ENCODE measurements at places on chromosomes 2 and 18.

- DNase-seq: no peak
Measured at GRCh38 chr2:198630384-198630783, 826.0 kb downstream of the PLCL1 start.

DNA sequence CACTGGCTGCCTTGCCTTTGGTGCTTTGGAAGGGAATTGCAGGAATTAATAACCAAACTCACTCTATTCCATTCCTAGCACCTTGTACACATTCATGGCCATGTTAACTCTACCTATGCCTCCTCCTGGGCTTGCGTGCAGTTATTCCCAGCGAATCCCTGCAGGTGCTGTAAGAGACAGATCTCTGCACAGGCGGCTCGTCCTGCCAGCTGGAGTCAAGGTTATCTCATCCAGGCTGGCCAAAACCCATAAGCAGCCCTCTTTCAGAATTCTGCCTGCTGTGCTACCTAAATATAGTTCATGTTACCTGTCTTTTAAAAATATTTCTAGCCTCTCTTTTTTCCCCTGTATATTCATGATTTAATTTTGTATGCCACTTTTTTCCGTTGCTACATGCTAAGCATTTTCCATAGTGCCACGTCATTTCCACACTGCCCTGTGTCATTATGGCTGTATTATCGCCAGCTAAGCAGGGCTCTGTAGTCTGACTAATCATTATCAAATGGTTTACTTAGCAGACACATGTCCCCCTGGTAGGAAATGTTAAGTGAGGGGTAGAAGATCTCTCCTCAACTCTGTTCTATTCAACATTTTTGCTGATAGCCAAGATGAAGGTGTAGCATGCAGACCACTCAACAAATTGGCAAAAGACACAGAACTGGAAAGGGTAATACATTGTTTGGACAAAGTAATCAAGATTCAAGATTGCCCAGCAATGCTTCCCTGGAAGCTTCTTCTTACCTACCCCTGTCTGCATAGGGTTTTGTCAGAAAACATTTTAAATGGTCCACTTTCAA is 79.7 kb upstream of the TAF1B start:
- no peak for DNase-seq

DNA sequence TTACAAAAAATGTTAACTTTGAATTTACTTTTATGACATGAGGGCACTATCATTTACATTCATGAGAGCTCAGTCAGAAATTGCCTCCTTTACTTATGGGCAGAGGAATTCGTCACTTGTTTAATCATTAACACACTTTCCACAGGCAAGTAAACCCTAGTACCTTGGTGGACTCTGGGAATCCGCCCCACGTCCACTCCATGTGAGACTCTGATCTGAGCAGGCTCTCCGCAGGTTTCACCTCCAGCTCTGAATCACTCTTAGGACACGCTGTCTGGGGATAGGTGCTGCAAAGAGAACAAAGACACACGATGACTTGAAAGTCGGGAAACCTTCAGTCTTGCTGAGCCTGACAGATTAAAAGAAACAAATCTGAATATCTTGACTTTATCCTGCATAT is 73.6 kb downstream of the LPIN2 start:
- DNase-seq: no peak

DNA sequence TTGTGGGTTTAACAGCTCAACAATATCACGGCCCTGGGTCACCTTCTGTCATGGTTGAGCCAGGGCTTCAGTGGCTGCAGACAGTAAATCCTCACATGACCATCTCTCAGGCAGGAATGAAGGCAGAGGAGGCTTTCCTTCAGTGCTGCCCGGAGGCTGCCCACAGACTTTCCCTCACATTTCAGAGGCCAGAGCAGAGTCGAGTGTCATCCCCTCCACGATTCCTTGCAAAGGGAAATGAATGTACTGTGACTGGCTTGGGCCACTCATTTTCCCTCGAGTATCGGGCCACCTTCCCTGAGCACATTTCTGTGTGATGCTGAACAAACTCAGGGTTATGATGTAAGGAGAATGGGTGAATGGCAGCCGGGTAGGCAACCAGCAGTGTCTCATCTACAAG is 10.0 kb upstream of the REEP1 start:
- DNase-seq: no peak

DNA sequence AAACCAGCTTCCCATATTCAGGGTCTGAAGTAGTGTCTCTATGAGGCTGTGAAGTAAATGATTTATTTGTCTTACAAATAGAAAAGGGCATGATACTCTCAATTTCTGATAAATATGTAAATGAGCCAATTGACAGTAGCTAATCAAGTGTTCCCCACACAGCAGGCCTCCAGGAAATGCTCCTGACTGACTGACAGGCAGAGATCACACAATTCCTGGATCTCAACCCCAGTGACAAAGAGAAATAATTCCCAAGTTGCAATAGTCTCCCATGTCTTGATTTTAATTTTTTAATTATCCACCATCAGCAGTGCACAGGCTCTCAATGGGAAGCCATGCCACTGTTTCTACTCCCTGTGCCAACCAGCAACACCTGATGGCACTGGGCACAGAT is 390.4 kb downstream of the SOX11 start:
- no peak for DNase-seq

DNA sequence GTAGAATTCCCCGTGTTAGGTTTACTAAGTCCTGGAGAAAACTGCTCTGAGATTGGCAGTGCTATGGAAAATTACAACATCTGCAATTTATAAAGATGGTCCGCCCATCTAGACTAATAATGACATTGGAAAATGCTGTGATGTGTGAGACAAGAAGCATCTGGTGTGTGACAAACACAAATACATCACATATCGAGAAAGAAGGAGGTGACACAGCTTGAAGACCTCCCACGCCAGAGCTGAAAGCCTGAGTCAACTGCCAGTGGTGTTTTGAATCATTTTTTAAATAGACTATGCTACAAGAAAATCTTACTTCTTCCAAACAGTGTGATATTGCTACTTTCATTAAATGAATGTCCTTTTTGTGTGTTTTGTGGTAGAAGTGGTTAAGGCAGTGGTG is 8.6 kb upstream of the ANO7 start:
- peak; percentile 8 for DNase-seq

DNA sequence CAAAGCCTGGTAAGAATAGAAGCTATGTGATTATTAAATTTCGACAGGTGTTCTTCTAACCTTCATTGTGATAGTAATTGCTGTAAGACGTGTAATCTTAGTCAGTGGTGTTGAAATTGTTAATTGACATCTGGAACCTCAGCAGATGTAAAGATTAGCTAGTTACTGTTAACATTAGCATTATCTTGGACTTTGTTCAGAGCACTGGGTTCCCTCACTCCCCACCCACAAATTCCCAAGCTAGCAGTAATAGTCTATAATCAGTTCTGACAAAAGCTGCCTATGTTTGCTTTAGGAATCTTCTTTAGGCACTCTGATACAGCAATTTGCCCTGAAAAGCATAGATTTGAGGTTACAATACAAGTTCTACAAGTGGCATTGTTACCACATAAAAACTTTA is 233.7 kb downstream of the EN1 start:
- no peak for DNase-seq

GRCh38 chr2:43467891-43468290 is 127.9 kb downstream of the THADA start:
- DNase-seq: no peak

- DNase-seq: no peak
Measured at GRCh38 chr2:205034034-205034433, 488.8 kb downstream of the PARD3B start.

All from activated T-cell treated with anti-CD3 and anti-CD28 coated beads for 24 hours (primary cell).